ENCODE measurements at places on chromosomes 16 and 17. TPM values are rescaled to one million over a fixed set of nuclear protein-coding genes. Genes with fewer than 3 reads are reported as not detected.

Gene DOC2B
- not detected for total RNA-seq

DNA sequence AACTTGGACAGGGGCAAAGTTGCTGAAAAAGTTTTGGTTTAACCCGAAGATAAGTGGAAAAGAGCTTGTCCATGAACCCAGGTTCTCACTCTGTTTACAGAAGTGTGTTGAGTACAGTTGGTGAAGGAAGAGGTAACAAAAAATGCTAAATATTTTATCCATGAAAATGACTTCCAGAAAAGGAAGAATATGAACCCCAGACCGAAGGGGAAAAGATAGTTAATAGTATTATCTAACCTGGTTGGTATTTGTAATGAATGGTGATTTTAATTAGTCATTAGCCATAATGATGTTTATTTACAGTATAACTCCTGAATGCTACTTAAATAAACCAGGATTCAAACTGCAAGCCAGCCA, 574 bp upstream of the TMEM106A start:
- no peak for DNase-seq

DNA sequence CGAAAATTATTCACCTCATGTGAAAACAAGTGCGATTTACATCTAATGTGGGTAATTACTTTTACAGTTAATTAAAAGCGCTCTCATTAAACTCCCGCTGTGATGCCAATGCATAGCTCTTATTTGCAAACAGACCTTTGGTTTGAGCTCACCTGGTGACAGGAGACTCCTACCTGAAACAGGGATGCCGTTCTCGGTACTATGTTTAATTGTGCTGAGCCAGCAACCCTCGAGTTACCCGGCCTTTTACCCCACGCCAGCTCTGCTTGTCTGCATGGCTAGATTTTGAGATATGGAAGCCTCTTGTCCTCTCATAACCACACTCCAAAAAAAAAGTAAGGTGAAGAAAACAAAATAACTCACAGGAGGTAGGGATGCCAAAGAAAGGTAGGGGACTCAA, 690.4 kb upstream of the RBFOX1 start:
- DNase-seq: no peak

- no peak for DNase-seq
Measured at GRCh38 chr17:80892900-80893603, 98.6 kb upstream of the CHMP6 start.

- DNase-seq: no peak
Measured at GRCh38 chr16:14448879-14449278, 181.2 kb downstream of the PARN start.

DNA sequence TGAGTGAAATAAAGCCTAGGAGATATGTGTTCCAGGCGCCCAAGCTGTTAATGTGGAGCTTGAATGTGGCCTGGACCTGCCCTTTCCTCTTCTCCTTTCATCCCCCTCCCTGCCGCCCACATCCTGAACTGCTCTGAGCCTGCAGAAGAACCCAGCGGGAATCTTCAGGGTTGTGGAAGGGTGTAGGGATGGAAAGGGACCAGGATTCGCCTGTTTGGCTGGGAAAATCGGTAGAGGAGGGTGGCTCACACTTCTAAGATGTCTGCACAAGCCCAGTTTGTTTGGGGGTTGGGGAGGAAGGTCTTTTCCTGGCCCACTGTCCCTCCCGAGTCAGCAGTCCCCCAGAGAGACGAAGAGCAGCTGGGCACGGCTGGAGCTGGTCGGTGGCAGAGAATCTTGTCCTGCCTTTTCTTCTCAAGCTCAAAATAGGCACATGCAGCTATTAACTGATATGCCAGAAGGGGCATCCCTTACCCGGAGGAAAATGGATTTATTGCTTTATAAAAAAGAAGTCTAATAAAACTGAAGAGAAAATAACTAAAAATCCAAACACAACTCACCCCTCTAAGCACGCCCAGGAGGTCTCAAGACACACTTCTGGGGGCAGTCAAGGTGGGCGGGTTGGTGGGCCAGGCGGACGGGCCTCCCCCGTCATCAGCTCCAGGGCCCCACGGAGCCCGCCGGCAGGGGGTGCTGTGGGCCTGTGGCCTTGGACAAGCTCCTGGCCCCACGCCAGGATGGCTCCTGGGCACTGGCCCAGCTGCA, 11.5 kb upstream of the PITPNA start:
- DNase-seq: peak; percentile 52

- DNase-seq: no peak
Measured at GRCh38 chr17:82457073-82457928, 1.2 kb upstream of the NARF start.

DNA sequence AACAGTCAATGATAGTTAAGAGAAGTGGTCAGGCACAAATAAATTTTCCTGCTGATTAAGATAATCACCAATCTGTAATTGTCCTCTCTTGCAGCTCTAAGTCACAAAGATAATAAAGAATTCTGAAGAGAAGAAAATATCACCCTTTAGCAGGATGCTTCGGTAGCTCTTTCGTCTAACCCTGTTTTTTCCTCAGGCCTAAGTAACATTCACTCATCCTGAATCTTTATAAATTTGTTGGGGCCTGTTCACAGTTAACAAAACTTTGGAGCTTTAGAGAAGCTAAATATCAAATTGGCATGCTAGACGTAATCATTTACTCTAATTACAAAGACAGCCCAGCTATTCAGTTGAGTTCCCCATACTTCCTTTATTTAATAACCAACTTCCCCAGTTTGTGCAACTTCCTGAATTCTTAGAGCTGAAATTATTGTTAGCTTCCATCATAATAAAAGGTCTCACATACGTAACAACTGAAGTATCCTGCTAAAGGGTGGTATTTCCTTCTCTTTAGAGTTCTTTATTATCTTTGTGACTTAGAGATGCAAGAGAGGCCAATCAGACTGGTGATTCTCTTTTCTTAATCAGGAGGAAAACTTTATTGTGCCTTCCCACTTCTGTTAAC, 118.6 kb downstream of the TANGO6 start:
- no peak for DNase-seq

- DNase-seq: no peak
Measured at GRCh38 chr16:25896411-25896810, 204.7 kb downstream of the HS3ST4 start.
